ENCODE measurements at places on chromosomes 6 and 20.

DNA sequence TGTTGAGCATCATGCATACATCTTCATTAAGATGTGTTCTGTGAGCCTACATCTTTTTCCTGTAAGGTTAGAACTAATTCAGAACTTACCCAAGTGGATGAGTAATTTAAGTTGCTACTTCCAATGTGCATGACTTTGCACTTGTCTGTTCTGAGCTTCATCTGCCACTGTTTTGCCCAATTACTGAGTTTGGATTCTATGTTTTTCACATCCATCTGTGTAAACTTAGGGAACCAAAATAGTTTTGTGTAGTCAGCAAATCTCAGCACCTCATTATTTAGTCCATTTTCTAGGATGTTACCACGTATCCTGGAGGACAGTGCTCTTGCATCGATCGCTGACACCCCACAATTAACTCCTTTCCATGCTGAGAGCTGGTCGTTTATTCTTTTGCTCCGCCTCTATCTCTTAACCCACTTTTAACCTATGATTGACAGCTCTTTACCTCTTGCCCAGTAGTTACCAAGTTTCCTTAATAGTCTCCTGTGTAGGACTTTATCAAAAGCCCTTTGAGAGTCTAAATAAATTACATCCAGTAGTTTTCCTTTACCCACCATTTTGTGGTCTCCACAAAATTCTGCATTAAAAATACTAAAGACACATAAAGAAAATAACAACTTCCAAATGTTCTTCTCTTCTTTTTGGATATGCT lies 44.2 kb upstream of the CITED2 start:
- no peak for DNase-seq

GRCh38 chr20:61037498-61037897 lies 214.6 kb upstream of the CDH4 start:
- DNase-seq, result no peak

GRCh38 chr20:58941471-58941870 lies 39.6 kb upstream of the NELFCD start:
- DNase-seq, result no peak

GRCh38 chr6:92069781-92070180 lies 1349.6 kb downstream of the EPHA7 start:
- no peak for DNase-seq

- DNase-seq, result no peak
These were observed 9.1 kb upstream of the EFCAB8 start for GRCh38 chr20:32849577-32849976.

DNA sequence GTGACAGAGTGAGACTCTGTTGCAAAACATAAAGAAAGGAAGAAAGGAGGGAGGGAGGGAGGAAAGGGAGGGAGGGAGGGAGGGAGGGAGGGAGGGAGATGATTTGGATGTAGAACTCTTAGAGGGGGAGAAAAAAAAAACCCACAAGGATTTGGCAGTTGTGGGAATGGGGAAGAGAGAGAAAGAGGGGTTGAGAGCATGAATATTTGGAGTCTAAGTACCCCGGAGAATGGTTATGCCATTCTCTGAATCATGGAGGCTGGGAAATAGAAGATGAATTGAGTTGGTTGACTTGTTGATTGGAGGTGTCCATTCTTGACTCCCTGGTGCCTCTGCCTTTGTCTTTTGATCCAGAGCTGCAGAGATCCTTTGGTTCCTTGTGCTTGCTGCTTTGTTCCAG lies 35.7 kb downstream of the RALY start:
- DNase-seq, result no peak

- DNase-seq, result no peak
These were observed 408.1 kb upstream of the MARCKS start for GRCh38 chr6:113449051-113449450.

GRCh38 chr20:64082126-64082731 lies 2.0 kb downstream of the LKAAEAR1 start:
- DNase-seq, result no peak

DNA sequence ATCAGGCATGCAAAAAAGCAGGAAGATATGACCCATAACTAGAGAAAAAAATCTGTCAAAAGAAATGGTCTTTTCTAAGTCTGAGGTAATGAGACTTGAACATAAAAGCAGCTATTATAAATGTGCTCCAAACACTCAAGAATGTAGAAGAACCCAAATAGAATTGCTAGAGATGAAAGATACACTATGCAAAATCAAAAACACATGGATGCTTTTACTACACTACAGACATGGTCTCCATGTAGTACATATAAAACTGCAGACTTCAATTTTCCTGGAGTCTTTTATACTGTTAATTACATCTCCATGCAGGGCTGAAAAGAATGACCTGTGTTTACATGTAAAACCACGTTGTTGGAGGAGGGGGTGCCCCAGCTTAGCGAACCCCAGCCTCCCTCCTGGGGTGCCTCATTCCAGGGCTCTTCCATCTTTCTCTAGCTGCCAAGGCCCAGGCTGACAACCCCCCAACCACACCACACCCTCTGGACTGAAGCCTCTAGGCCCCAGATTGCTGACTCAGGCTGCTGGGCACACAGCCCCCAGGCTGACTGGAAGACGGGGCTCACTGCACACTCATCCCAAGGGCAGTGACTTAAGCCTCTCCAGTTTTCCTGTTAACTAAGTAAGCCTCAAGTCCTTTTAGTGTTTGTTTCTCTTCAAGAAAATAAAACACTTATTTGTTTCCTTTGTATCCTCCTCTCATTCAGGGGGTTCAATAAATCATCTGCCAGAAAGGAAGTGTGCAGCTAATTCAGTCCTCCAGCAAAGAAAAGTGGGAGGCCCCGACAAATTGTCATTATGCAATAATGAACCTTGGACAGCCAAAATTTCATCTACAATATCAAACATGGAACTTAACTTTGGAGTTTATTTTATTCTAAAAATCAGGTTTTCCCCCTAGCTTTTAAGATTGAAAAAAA lies 26.0 kb upstream of the PLAGL1 start:
- no peak for DNase-seq
